RWPE1 (cell line): ENCODE measurements at places on chromosomes 6 and 20.

DNA sequence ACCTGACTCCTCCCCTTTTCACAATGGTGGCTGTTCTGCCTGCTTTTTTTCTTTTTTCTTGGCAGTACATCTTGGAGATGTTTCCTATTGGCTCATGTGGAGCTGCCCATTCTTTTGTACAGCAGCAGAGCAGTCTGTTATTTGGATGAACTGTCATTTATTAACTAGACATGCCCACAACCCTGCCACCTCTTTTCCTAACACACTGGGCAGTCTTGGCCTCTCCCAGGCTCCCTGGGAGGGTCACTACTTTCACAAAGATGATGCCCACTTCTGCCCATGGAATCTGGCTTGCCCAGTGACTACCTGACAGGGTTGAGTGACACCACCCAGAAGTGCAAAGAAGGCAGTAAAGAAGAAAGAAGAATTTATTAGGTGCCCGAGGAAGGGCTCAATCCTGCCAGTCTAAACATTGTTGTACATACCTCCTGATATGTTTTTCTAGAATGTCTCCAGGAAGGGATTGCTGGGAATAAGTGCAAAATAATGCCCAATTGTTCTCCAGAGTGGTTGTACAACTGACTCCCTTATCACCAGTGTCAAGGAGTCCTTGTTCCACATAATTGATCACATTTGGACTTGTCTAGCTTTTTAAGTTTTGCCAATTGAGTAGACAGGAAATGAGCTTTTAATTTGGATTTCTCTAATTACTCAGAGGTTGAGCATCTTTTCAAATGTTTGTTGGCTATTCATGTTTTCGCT, 19.7 kb upstream of the SCRT2 start:
- no peak for DNase-seq

GRCh38 chr20:21707999-21708737, 2.7 kb downstream of the PAX1 start:
- DNase-seq, result no peak

- DNase-seq, result peak; percentile 82
These were observed 81.2 kb downstream of the EZR start for GRCh38 chr6:158737710-158738615.

GRCh38 chr6:38166411-38167240, 347.1 kb downstream of the ZFAND3 start:
- DNase-seq, result no peak

GRCh38 chr6:81326881-81327561, 425.5 kb downstream of the TENT5A start:
- no peak for DNase-seq

- DNase-seq, result peak; percentile 62
These were observed 9.6 kb downstream of the LRP11 start for GRCh38 chr6:149854532-149854931.

GRCh38 chr6:86685230-86685797, 252.0 kb upstream of the HTR1E start:
- DNase-seq, result no peak

DNA sequence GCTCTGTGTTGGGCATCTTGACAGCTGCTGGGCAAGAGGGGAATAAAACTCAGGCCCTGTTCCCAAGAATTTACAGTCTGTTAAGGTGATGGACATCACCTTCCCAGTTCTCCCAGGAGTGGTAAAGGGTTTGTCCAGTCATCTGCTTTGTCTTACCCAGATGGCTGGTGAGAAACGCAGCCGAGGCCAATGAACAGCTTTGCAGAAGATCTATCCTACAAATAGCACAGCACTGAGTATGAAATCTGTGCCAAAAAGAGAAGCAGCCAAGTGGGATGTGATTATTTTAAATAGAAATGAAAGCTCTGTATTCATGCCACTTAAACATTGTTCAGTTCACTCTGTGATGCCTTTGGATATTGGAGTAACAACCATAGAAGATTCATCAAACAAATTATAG, 132.7 kb upstream of the SLC22A16 start:
- no peak for DNase-seq

- no peak for DNase-seq
These were observed 27.3 kb downstream of the SLC2A4RG start for GRCh38 chr20:63766695-63767426.

DNA sequence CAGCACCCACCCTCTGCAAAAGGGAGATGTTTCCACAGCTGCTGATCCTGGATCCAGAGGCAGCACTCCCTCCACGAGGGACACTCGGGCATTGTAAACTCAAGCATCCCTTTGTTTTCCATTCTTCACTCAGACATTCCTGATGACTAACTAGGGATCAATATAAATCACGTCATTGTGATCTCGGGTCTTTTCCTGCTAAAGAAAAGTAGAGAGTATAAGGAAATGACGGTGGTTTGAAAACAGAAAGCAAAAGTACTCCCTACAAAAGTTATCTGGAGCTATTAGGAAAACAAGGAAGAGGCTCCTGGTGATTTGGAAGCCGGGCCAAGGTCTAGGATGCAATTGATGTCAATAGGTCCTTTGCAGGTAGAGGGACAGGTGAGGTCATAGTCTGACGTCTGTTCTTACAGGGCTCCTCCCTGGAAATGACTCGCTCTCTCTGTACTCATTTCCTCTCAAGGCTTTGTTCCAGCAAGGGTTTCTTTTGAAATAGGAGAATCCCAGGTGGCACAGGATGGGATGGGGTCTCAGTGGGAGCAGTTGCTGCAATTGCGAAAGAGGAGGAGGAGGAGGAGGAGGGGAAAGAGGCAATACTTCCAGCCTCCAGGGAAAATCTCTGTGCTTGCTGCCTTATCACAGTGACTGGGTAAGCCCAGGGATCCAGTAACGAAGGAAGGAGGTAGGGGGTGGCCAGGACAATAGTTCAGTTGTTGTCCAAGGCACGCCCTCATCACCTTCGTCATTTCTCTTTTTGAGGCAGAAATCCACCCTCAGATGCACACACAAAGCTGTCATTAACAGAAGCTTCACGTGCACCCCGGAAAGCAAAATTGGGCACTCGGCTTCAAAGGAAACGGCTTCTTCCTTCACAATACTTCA, 222.8 kb downstream of the LY86 start:
- peak; percentile 91 for DNase-seq

GRCh38 chr20:2468581-2469407, 1.8 kb downstream of the SNRPB start:
- DNase-seq, result no peak

DNA sequence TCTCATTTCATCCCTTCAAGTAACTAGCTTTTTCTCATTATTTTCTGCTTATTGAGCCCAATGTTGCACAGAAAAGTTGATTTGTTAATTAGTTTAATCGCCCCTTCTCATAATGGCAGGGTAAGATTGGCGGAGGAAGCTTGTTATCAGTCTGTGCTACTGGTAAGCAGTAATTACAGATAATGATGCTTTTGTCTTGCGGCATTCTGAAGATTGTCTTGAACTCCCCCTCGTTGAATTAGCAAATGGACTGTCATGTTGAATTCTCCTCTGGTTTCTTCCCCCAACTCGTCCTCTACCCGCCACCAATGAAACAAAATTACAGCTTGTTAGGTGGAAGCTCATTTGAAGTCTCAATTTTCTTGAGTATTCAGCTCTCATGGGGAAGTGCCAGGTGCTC, 39.4 kb downstream of the PRDM13 start:
- DNase-seq, result no peak

- DNase-seq, result no peak
These were observed 41.3 kb downstream of the SPDEF start for GRCh38 chr6:34514593-34515472.

DNA sequence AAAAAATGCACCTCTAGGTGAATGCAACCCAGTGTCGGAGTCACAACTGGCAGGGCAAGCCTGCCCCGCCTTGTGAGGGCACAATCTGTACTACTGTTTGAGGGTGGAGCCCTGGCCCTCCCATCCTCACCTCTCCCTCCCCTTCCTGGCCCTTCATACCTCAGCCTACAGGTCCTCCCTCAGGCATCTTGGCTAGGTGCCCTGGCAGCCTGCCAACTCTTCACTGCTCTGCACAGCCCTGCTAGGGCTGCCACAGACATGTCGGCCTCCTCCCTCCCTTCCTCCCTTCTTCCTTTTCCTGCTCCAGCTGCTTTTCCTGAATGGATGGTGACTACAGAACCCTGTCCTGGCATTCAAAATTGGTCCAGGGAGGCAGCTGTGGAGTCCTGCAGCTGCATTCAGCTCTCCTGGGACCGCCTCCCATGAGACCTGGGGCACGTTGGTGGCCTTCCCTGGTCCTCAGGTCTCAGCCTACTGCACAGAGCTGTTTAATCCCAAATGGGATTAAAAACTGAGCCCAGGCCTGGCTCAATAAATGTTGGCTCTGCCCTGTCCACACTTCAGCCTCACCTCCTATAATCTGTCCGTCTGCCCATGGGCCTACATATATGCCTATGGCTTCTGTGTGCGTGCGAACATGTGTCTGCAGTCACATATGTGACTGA, 52.7 kb downstream of the CDH22 start:
- DNase-seq, result peak; percentile 97

DNA sequence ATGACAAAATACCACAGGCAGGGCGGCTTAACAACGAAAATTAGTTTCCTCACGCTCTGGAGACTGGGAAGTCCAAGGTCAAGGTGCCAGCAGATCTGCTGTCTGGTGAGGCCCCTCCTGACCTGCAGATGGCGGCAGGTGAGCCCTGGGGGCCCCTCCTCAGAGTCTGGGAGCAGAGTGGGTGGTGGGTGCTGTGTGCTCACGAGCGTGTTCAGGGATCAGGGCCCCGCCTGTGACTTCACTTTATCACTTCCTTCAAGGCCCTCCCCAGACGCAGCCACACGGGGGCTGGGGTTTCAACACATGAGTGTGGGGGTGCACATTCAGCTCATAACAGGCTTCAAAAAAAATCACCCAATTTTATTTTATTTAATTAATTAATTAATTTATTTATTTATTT, 39.3 kb downstream of the SLC2A4RG start:
- no peak for DNase-seq

DNA sequence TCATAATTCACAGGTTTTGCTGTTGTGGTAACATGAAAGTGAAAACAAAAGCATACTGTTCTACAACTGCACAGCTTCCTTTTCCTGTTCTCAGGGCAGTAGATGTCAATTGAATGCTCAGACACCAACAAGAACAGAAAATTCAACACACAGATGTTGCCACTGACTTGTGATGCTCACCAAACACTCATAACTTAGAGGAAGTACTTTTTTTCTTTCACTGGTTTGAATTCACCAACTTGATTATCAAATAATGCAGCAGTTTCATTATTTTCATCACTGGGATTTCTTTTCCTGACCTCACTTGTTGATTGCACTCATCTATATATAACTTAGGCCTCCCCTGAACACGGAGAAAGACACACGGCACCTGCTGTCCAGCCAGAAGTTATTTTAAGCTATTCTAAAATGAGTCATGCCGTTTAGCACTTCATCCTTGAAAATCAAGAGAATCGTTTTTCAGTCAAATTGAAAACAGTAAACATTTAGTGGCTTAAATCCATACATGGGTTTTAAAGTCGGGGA, 949 bp downstream of the TXLNB start:
- no peak for DNase-seq

- no peak for DNase-seq
These were observed 228.7 kb downstream of the BCKDHB start for GRCh38 chr6:80335121-80335531.

GRCh38 chr6:100160930-100161329, 166.9 kb upstream of the MCHR2 start:
- no peak for DNase-seq

DNA sequence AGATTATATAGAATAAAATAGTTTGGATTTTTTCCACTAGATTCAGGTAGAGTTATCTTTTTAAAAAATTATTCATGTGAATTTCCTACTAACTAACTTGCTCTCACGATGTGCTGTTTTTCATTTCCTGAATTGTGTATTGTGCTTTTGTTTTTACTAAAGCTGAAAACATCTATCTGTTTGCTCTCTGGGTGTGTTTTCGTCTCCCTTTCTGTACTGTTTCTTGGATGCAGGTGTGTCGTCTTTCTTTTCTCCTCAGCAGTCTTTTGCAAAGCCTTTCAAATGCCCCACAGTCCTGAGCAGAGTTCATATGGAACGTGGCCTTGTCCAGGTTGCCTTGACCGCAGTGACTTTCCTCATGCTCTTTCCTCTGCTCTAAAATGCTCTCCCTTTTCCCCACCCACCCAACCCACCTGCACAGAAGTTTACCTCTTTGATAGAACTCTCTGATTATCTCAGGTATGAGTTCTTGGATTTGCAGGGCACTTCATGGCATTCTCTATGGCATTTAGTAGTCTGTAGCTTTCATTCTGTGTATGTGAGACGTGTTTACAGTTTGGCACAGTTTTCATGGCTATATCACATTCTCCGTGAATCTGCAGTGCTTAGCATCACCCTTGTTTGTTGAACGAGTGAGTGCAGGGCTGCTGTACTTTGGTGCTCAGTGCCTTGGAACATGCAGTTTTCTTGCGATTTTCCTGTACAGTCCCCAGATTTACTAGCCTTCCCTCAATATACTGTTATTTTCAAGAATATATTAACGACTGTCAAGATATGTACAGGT, 77.1 kb downstream of the FARS2 start:
- no peak for DNase-seq

DNA sequence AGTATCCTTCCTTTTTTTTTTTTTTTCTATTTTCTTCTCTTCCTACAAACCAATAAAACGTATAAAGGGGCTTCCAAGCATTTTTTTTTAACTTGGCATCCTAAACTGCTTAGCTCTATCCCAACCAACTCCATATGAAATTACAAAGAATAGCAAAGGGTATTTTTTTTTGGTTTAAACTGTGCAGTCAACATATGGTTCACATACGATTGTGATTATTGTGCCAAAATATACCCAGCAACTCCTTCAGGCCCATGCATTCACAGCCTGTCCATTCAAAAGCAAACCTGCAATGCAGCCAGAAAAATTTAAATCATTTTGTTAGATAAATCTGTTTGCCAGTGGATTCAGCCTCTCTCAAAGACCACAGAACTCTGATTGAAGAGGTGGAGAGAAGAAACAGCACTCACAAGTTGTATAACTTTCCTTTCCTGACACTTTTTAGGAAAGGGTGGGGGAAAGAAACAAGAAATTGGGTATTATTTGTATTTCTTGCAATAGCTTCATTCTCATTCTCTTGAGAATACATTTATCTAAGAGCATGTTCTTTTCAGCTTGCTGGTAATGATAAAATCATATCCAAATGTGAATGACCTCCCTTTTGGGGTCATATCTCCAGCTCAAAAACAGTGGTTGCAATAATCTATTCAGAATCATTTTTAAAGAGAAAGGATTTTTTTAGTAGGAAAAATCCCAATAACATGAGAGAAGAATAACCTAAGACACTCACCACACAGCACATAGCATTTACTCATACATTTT, 701.3 kb upstream of the CHD6 start:
- no peak for DNase-seq

DNA sequence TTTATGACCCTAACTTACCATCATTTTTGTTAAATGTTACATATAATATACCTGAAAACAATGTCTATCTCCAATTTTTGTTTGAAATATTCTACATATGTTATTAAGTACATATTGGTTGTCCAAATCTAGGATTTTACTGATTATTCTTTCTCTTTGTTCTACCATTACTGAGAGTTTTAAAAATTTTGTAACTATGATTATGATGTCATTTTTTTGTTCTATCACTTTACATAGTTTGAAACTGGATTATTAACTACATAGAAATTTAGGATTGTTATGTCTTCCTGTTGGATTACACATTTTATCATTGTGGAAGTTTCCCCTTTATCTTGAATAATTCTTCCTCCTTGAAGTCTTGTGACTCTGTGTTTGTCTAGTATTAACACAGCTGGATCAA, 41.2 kb downstream of the LINC00237 start:
- no peak for DNase-seq
